ENCODE measurements at places on chromosomes 6 and 20. TPM values are rescaled to one million over a fixed set of nuclear protein-coding genes. Genes with fewer than 3 reads are reported as not detected.

Gene SRMS
- total RNA-seq = 0.16 TPM

Gene OXT
- total RNA-seq = not detected

Gene KHDRBS2
- not detected for total RNA-seq

Gene CFAP206
- total RNA-seq = 0.25 TPM

Gene SIRT5
- 5.8 TPM for total RNA-seq

Gene RGS19
- 16.4 TPM for total RNA-seq

Gene DEFB127
- total RNA-seq = not detected

Gene SLC22A2
- not detected for total RNA-seq

Gene SPINT3
- total RNA-seq = not detected

Gene UNC5CL
- total RNA-seq = 3.2 TPM

Gene MATN4
- total RNA-seq = 0.89 TPM

Gene CCM2L
- total RNA-seq = 0.72 TPM

Gene OR2H2
- total RNA-seq = not detected

Gene PLN
- 2.3 TPM for total RNA-seq

Gene LTA
- not detected for total RNA-seq

- no peak for DNase-seq
Observed at GRCh38 chr6:41561416-41561815, 15.2 kb downstream of the FOXP4 start.

DNA sequence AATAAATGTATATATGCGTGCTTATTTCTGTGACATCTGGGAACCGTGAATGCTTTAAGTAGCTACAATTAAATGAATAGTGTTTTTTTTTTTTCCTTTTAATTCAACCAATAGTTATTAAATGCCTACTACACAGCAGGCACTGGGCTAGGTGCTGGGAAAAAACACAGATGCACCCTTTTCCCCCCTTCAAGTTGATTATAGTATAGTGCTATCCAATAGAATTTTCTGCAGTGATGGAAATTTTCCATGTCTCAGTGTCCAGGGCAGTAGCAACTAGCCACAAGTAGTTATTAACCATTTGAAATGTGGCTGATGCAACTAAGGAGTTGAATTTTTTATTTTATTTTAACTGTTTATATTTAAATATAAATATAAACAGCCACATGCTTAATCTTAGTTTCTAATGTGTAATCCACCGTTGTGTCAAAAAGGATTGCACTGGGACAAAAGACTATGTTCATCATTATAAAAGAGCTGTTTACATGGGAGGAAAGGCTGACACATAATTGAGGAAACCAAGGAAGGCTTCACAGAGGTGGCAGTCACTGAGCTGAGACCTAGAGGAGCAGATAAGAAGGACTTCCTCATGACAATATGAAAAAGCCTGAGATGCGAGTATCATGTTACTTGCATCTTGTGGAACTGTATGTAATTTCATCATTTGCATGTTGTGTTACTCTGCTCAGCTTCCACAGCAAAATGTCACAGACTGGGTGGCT lies 261.2 kb upstream of the PLCB4 start:
- no peak for DNase-seq

DNA sequence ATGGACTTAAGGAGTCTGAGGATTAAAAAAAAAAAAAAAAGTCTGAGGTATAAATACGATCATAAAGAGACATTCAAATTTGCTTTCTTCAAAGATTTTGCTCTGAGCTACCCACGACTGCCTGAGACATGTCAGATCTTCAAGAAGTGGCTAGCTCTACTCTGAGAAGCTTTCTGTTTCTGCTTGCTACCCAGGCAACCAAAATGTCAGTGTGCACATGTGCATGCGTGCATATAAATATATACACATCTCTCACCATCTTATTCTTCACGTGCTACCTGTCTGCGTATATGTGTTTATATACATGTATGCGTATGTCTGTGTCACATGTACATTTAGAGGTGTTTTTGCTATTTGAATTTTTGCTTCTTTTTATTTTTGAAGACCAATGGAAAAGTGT lies 299.6 kb upstream of the STXBP5 start:
- DNase-seq = no peak

- no peak for DNase-seq
Observed at GRCh38 chr6:48564036-48564820, 453.2 kb upstream of the PTCHD4 start.

GRCh38 chr6:33974471-33974870 lies 170.7 kb upstream of the MLN start:
- DNase-seq = peak; percentile 43

DNA sequence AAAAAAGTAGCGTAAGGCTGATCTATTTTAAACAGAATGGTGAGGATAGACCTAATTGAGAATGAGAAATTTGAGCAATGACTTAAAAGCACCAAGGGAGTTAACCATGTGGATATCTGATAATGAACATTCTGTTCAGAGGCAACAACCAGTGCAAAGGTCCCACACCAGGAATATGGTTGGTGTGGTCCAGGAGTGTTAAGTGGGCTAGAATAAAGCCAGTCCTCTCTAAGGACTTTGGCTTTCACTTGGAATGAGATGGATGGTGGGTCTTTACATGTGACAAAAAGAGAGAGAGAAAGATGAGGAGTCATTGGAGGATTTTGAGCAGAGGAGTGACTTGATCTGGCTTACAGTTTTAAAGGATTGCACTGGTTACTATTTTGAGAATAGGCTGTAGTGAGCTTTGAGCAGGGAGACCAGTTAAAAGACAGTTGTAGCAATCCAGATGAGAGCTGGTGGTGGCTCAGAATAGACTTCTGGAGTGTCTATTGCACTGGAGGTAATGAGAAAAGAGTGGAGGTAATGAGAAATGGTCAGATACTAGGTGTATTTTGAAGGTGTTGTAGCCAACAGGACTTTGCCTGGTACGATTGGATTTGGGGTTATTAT lies 89.8 kb downstream of the SCAF8 start:
- DNase-seq = no peak

- DNase-seq = no peak
Observed at GRCh38 chr6:39411465-39411864, 89.0 kb upstream of the KCNK16 start.

DNA sequence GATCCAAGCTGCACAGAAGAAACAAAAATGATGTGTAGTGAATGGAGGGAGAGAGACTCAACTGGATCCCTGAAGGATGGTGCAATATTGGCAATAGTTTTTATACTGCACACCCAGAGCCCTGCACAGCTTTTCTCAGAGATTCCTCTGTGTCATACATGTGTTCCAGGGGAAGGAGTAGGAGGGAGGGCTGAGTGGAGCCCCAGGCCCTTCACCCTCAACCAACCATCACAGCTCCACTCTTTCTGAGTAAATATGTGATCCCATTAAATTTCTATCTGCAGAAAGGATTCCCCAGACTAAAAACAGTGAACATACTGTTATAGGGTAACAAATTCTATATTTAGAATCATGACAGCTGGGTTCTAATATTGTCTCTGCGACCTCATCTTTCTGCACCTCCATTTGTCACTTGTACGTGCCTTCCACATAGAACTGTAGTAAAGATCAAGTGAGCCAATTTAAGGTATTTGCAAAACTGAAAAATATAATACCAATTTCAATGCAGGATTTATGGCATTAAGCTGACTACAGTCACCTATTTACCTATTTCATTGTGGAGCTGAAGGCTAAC lies 421.4 kb upstream of the NRSN1 start:
- no peak for DNase-seq

- no peak for DNase-seq
Observed at GRCh38 chr6:157978021-157978783, 3.5 kb upstream of the SYNJ2 start.

DNA sequence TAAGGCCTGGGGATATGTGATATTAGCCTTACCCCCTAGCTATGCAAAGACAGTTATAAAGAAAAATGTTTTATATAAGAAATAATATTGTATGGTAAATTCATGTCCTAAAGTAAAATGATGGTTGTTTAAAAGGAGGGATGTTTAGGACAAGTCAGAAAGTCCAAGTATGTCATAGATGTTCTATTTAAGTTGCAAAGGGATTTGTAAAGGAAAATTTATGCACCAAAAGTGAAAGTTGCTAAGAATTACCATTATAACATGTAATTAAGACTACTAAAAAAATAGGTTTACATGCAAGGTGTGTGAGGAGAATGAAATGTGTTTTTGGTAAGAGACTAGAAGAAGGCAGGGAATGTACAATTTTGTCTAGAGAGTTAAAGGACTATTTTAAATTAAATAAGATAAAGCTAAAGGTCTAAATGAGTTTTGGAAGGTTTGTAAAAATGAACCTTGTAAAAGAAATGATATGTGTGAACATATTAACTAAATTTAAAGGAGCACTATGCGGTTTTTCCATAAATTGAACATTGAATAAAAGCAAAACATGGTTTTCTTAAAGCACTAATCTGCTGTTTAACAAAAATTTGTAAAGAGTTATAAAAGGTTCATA lies 22.7 kb upstream of the GOPC start:
- DNase-seq = no peak

DNA sequence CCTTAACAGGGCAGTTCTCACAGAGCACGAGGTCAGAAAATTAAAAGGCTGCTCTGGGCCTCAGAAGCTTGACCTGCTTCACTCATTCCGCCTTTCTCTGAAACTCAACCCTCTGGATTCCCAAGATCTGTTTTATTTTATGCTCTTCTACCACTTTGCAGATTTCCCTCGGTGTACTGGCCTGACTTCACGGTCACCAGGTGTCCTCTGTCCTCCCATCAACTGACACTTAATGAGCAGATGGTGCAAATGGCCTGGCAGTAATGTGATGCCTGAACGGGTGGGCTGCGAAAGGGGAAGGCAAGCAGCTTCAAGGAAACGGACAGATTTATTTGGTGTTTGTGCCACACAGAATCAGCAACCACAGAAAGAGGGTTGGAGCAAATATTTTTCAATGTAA lies 169.7 kb upstream of the TFAP2D start:
- no peak for DNase-seq

- no peak for DNase-seq
Observed at GRCh38 chr6:145601397-145601796, 133.9 kb downstream of the EPM2A start.

DNA sequence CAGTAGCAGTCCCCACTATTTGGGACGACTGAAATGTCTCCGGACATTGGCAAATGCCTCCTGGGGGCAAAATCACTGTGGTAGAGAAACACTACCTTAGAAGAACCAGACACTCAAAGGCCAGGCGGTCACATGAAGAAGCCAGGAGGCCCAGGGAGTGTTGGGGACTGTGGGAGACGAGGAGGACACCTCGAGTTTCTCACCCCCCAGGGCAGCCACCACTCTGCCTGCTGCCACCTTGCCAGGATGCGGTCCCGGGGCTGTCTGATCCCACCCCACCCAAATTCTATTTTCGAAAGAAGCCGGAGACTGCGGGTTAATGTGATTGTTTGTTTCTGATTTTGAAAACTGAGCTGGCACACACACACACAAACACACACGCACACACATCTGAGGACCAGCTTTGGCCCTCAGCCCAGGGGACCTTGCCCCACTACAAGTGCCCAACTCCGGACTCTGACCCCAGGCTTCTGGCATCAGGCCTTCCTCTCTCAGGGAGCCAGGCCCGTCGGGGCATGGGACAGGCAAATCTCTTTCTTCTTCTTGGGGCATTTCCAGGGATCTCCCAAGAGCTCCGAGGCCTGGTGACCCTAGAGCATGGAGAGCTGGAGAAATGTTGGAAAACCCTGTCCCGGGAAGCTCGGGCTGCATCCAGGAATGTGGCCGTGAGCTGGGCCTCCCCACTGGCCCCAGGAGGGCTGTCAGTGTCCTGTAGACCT lies 187.5 kb upstream of the PMEPA1 start:
- no peak for DNase-seq

DNA sequence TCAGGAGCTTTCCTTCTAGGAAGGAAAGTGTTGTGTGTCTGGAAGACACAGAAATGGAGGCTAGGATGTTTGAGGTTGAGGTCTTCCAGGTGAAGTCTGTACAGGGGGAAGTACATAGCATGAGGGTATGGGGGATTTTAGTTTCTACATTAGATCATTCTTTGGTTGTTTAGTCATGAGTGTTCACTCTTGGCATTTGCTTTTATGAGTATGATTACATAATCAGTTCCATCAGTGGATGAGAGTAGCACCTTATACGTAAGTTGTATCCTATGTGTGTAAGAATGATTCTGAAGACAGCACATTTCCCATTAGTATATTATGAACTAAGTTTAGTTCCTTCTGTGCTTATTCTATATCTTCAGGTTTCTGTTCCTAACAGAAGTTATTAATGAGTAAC lies 1.9 kb downstream of the CDYL start:
- no peak for DNase-seq

DNA sequence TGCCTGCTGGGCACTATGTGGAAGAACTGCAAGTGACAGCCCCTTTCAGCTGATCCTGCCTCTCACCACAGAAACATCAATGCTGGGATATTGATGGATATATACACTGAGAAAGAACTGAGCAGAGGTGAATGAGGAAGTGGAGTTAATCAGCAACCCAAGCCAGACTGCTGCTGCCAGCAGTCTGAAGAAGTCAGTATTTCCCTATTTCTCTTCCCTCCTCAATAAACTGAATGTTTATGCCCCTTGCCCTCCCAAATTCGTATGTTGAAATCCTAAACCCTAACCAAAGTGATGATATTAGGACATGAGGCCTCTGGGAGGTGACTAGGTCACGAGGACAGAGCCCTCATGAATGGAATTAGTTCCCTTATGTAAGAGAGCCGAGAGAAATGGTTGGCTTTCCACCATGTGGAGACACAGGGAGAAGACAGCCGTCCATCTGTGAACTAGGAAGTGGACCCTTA lies 76.3 kb downstream of the CDK19 start:
- peak; percentile 28 for DNase-seq
